ENCODE measurements at places on chromosomes 3 and 15.

DNA sequence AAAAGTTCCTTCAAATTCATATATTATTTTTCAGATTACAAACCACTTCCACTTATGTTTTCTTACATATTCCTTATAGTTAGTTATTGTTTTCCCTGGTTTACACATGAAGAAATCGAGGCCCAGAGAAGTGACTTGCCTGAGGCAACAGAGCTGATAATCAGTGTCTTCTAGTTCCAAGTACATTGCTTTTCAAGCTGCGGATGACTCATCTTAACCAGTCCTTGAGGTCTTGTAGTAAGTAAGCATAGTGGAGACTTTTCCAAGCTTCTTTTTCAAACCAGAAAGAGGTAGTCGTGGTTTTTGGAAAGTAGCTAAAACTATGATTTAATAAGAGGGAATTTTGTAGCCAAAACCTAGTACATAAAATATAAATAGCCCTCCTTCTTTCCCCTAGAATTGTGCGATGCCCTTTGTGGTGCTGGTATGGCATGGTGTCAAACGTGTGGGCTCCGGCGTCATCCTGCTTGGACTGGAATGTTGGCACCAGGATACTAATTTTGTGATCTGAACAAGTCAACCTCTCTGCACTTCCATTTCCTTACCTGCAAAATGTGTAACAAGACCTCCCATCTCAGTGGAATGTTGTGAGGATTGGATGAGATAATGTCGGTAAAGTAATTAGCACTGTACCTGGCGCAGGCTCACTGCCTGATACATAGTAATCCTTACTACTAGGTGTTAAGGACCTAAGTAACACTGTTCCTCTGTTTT, 19.0 kb upstream of the DLG1 start:
- DNase-seq = peak; percentile 76

DNA sequence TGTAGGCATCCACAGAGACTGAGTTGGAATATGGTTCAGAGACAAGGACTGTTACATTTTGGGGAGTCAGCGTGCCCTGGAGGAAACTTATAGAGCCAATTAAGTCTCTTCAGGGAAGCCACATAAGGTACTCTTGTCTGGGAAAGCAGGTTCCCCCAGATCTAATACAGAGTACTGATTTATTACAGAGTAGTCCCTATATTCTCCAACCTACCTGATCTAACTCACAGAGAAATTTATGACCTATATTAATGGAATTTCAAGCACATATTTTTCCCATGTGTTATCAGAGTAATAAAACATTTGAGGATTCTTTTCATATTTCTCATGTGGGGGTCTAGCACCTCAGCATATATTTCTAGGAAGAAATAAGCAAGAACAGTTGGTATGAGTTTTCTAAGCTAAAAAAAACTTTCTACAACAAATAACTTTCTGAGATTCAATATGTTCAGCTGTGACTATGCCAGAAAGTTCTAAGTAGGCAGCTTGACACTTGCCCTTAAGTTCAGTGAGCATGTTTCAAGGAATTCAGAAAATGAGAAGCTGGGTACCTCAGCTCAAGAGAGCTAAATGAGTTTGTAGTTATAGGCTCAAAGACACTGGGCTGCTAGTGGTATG, 75.3 kb upstream of the COL8A1 start:
- DNase-seq = peak; percentile 28

DNA sequence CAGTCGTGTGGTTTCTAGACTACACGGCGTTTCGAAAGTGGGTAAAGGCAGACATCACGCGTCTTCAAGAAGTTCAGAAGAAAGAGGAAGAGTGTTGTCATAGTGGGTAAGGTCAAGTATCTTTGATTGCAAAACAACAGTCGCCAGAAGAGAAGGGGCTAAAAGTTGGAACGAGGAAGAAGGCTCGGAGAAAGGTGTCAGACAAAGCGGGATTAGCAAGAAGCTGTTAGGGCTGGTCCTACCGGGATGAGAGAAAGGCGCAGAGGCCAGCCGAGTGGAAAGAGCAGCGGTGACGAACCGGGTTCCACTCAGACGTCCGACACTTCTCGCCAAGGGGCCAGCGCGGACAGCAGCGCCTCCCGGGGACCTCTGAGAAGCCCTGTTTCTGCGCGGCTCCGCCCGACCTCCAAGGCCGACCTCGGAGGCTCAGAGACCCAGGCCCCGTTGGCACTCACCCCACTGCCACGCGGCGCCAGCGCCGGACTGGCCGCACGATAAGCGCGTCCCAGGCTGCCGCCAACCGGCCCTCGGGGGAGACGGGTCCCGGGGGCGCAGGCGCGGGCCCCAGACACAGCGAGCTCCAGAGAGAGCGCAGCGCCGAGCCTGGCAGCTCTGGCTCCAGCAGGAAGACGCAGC, 436 bp downstream of the ADPGK start:
- DNase-seq = peak; percentile 39

DNA sequence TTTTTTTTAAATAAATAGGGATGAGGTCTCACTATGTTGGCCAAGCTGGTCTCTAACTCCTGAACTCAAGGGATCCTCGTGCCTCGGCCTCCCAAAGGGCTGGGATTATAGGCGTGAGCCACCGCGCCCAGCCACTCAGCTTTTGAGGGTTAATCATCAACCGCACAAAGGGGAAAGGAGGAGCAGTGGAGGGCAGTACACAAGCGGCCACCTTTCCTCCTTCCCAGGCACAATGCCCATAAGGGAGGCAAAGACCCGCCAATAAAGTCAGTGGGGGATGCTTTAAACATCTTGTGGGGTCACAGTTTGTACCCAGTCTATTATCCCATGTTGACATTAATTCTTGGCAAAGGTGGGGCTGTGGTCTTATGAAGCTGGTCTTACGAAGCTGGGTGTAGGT, 32.4 kb downstream of the EHD4 start:
- DNase-seq = no peak

GRCh38 chr3:132290833-132291232, 26.4 kb upstream of the ACP3 start:
- DNase-seq = no peak

DNA sequence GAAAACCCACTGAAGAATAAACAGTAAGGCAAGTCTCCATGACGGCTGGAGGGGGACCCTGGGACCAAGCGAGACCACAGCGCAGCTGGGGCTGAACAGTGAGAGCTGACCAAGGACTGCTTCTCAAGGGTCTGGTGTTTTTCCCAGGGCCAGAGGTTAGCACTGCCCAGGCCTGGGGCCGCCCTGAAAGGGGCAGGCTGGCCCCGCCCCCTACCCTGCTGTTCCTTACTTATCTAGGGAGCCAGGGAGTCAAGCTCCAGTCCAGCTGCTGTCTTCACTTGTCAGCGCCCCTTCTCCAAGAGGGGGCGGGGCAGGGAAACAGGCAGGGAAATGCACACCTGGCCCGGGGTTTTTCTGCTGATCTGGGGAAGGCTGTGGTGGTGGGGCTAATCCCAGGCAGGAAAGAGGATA, 51.6 kb upstream of the HACD2 start:
- no peak for DNase-seq

GRCh38 chr3:175748087-175748730, 889.1 kb downstream of the NAALADL2 start:
- DNase-seq = no peak

- no peak for DNase-seq
Observed at GRCh38 chr3:122004991-122005565, 17.0 kb downstream of the ILDR1 start.

- DNase-seq = no peak
Observed at GRCh38 chr15:65146438-65146837, 12.8 kb upstream of the PDCD7 start.

DNA sequence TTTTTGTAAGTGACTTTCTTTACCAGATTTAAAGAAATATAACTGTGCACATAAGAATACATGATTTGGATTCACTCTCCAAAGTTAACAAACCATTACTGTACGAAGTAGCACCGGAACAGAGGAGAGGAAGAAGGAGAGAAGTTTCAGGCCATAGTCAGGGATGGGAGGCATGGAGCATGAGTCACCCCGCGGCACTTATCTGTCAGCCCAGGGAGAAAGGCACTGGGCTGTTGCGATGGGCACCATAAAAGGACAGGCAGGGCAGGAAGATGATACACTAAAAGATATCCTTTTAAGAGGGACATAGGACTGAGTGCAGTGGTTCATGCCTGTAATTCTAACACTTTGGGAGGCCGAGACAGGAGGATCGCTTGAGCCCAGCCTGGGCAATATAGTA, 37.0 kb downstream of the TTC23 start:
- peak; percentile 61 for DNase-seq

DNA sequence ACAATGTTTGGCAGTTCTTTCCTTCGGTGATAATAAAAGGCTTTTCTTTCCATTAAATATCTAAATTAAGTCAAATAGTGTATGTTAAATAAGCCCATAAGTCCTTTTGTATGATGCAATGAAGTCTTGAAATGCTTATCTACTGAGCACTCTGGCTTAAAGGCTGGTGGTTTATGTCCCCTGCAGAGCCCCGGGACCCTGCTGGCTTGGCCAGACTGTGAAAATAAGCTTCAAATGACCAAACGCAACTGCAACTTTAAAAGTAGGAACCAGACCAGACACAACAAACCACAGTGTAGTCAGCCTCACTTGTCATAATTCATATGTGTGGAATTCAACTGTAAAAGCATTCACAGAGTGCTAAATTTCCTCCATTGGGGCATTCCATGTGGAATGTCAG, 72.5 kb downstream of the FOXP1 start:
- peak; percentile 81 for DNase-seq

DNA sequence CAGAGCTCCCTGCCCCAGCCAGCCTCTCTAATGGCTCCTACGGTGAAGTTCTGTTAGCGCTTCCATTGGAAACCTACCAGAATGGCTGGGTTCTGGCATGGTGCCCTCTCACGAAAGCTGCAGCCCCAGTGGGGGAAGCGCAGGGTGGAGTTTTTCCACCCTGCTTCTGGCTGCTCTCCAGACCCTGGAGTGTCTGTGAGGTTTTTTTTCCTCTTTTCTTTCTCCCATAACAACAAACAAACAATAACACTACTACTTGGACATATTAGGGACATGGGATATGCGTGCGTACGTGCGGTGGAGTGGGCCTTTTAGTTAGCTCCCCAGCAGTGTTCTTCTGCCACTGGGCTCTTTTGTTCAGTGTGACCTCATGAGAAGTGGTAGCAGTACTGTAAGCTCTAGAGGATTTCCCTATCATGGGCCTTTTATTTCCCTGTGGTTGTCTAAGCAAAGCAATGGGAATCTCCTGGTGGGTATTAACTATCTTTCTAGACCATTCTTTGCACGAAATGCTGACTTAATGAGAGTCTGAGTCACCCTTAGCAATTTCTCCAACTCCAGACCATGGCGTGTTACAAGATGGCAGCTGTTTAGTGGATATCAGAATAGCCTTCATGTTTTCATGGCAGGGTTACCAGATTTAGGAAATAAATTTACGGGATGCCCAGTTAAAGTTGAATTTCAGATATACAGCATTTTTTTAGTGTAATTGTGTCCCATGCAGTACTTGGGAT, 161.9 kb downstream of the FNDC3B start:
- DNase-seq = peak; percentile 35

DNA sequence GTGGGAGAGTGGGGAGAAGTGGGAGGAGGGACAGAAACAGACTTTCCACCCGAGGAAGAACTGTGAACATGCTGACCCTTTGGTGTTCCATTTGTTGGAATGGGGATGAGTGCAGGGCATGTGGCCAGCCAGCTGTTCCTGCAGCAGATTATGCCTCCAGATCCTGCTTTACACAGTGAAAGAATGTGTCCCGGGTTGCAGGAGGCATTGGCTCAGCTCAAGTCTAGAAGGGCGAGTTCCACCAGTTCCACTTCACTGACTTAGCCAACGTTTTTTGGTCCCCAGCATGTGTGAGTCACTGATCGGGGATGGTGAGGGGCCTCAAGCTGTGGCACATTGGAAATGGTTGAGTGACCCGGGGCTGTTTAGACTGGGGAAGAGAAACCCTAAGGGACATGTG, 307.0 kb upstream of the ROPN1 start:
- DNase-seq = peak; percentile 64

GRCh38 chr3:52121813-52122212, 32.4 kb downstream of the POC1A start:
- DNase-seq = no peak

DNA sequence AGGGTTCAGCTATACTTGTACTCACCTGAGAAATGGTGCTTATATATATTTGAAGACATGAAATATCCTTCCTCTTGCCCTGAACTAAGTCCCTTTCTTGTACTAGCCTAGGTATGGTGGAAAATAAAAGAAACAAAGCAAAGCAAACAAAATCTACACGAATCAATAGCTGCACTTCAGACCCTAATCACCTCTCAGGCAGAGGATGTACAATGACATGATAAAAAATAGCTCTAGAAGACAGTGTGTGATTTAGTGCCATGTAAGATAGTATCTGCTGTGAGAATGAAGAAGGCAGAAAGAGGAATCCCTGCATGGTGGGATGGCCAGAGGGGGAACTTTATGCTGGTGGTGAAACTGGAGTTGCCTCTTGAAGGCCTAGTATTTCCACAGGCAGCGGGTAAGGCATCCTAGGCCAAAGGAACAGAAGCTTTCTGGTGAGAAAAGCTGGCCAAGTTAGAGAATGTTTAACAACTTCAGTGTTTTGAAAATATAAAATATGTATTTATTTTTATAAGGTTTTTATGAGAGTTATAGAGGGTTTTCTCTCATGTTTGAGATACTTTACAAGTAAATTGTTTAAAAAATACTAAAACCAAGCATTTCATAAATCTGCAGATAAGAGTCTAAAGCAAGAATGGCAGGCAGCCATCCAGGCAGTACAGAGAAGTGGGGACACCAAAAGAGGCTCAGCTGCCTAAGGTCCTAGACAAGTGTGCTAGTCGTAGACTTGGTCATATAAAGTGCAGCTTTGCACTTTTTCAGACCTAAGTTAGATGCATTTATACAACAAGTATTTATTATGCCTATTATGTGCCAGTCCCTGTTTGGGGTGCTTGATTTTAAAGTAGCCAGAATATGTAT, 14.9 kb downstream of the LEKR1 start:
- no peak for DNase-seq

GRCh38 chr15:31259562-31260252, 66.9 kb upstream of the KLF13 start:
- DNase-seq = no peak

DNA sequence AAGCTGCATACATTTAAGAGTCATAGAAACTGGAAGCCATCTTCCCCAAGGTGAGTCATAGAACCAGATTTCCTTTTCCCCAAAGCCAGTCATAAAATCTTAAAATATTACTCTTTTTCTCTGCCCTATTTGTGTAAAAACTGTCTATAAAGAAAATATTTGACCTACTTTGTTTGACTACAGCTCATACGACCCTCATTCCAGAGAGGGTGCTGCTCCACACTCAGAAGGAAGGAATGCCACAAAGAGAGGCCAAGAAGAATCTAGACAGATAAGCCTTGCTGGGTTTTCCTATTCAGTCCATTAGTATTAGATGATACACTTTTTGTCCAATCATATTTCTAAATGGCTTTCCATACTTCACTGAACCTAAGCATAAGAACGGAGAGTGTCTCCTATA, 671.6 kb upstream of the SGO1 start:
- DNase-seq = no peak

All from ACHN (cell line).